Renal cortex interstitium (tissue), 15 donors: ENCODE measurements at places on chromosomes 16 and 17. TPM values are rescaled to one million over a fixed set of nuclear protein-coding genes. Genes with fewer than 3 reads are reported as not detected.

The KRT12 gene
- polyA plus RNA-seq: not detected

The TP53TG3C gene
- polyA plus RNA-seq: not detected

The CNTD1 gene
- polyA plus RNA-seq: 2.2 TPM

The G6PC3 gene
- polyA plus RNA-seq: 90.2 TPM

The TBX2 gene
- polyA plus RNA-seq: 57.3 TPM

The CD300LF gene
- polyA plus RNA-seq: 0.47 TPM

The STH gene
- polyA plus RNA-seq: not detected

The SOST gene
- 45.9 TPM for polyA plus RNA-seq

The USP22 gene
- 202 TPM for polyA plus RNA-seq

The CCDC78 gene
- 1.5 TPM for polyA plus RNA-seq

The TEKT1 gene
- 1.4 TPM for polyA plus RNA-seq

The PHAF1 gene
- polyA plus RNA-seq: 25.0 TPM

The RRN3 gene
- polyA plus RNA-seq: 41.1 TPM

DNA sequence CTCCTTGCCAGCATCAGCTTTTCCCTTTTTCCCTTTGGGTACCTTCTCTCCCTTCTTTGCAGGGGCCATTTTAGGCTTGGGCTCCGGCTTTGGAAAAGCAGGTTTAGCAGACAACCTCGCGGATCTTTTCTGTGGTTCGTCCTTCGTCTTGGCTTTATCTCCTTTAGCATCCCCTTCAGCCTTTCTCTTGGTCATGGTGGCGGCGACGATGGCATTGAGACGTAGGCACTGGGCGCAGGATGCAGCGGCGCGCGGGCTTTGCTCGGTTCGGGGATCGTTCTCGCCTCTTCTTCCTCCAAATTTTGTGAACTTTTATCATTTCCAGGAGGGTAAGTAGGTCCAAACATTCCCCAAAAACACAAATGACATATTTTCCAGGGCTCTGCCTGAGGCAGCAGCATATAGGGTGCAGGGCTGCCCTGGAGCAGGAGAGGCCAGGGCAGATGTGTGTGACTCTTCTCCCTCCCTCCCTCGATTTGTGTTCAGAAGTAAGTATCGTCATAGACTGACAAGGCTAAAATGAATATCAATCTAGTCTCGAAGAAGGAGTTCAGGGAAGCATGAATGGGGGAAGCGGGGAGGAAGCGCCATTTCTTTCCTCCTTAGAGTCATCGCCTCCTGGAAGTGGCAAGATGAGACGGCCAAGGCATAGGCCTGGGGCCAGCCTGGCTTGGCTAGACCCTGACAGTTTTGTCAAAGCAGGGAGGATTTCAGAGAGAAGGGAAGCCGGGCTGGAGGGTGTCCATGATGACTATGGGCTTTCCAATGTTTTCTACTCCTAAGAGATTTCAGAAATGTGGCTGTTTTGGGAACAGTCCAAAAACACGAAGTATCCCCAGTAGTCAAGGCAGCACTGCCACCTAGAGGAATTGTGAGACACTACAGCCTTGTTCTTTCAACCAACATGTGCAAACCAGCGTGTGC lies 13.2 kb downstream of the CHCT1 start:
- peak; percentile 79 for DNase-seq

- no peak for DNase-seq
Measured at GRCh38 chr16:306911-307370, 24.0 kb downstream of the PDIA2 start.

GRCh38 chr16:59108374-59108773 lies 374.3 kb upstream of the GOT2 start:
- DNase-seq: no peak

DNA sequence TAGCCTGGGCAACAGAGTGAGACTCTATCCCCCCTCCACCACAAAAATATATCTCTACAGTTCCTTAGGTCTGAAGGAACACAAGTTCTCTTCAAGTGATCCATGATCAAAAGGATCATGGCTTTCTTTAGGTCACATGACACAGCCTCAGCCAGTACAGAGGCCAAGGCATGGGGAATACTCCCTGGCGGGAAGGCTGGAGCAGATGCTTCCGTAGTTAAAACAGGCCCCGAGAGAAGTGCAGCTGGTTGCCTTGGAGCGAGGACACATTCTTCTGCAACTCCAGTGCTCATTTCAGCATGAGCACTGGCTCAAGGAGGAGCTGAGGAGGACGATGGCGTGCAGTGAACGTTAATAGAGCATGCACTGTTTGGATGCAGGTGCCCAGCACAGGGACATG lies 13.5 kb downstream of the CDIP1 start:
- no peak for DNase-seq

DNA sequence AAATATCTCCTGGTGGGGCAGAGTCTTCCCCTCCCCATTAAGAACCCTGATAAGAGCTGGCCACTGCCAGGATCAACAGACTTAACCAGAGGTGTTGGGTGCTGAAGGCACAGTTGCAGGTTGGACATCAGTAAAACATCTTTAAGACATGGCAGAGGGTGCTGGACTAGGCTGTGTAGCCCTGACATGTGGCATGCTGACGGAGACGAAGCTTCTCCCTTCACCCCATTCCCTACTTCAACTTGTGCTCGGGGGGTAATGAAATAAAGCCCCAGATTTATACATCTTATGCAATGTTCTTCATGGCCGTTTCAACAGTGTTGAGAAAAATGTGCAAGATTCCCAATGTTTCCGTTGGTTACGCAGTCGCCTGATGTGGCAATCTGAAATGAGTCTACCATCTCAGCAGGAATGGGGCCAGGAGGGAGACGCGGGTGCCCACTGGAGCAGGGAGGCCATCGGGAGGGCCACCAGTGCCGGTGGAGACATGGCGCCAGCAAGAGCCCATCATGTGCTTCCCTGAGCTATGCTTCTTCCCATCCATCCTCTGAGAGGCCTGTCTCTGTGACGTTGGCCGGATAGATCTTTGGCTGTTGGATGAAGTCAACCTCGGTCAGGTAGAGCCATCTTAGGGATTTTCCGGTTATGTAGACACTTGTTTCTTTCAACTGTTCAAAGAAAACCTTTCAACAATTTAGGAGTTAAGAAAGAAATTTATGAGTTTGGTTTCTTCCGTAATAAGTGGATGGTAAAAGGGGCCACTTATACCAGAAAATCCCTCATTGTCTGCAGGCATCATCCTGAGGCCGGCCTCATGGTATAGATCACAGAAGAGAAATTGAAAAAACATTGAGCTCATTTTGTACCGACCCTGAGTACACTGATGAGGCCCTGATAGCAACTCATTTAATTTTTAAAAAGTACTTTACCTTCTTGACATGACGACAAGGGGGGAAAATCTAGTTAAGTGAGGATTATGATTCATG lies 6.4 kb downstream of the IRF8 start:
- no peak for DNase-seq

- no peak for DNase-seq
Measured at GRCh38 chr17:74779948-74780400, 3.8 kb upstream of the NAT9 start.

- DNase-seq: no peak
Measured at GRCh38 chr16:85881436-85881835, 17.5 kb upstream of the IRF8 start.

DNA sequence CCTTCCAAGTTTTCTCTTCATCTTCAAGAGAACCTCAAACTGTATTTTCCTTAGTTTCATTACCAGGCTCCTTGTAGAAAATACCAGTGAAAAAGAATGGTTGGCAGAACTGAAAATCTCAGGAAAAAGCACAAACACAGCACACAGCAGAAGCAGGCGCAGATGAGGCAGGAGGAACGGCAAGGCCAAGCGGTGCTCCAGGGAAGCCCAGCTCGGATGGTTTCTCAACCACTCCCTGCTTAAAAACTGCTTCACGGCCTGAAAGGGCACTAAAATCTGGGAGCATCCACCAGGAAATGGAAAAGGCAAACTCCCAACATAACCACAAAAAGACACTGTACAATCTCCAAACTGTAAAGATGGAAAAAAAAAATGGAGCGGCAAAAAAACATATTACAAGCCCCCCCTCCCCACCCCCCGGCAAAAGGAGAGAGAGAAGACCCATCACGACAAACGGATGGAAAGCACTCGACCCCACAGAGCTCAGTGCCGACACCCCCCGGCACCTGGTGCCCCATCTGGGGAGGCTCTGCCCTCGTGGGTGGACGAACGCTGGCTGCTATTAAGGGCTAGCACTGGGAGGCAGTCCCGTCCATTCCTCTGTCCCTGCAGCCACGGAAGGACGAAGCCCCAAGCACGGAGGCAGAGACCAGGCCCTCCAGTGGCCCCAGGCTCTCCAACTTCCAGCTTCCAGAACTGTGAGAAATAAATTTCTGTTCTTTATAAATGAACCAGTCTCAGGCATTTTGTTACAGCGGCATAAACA lies 127.5 kb downstream of the ZNF778 start:
- DNase-seq: no peak

DNA sequence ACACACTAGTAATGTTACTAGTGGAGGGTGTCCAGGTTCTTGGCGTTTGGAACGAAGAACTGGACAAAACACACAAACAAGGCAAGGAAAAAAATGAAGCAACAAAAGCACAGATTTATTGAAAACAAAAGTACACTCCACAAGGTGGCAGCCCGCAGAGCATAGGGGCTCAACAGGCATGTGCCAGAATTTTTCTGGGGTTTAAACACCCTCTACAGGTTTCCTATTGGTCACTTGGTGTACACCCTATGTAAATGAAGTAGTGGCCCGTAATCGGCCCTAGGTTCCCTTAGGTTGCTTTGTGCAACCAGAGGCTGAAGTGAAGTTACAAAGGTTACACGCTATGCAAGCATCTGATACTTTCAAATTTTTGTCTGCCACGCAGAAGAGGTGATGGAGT lies 8.1 kb downstream of the OR2C1 start:
- no peak for DNase-seq

GRCh38 chr17:67549820-67550219 lies 167.9 kb upstream of the NOL11 start:
- DNase-seq: no peak

- no peak for DNase-seq
Measured at GRCh38 chr17:1905190-1905913, 75.5 kb downstream of the RPA1 start.

GRCh38 chr16:57027067-57027466 lies 37.7 kb downstream of the NLRC5 start:
- DNase-seq: no peak

GRCh38 chr16:55149622-55150021 lies 174.4 kb upstream of the IRX6 start:
- DNase-seq: no peak

- DNase-seq: peak; percentile 29
Measured at GRCh38 chr17:21573961-21574610, 118.2 kb upstream of the KCNJ18 start.

DNA sequence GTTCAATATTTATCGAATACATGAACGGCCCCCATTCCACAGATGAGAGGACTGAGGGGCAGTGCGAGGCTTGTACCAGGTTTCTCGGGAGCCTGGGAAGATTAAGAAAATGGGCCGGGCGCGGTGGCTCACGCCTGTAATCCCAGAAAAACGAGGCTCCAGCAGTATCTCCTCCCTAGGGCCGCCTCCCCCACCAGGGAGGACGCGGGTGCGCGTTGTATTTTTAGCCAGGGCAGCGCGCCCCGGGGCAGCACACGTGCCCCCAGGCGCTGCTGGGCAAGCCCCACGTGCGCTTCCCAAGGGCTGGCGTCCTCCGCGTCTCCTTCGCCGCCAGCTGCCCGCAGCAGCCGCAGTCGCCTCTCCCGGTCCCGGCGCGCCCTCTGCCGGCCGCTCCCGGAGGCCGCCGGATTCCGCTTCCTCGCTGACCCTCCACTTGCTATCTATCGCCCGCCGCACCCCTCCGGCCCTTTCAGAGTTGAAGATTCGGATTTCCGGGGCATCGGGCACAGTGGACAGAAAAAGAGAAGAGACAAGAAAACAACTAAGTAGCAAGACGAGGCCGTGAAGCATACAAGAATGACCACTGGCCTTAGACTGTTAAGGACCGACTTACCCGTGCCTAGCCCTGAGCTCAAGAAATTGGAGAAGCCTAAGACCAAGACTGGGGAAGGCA lies 1.9 kb upstream of the YBX2 start:
- peak; percentile 63 for DNase-seq

DNA sequence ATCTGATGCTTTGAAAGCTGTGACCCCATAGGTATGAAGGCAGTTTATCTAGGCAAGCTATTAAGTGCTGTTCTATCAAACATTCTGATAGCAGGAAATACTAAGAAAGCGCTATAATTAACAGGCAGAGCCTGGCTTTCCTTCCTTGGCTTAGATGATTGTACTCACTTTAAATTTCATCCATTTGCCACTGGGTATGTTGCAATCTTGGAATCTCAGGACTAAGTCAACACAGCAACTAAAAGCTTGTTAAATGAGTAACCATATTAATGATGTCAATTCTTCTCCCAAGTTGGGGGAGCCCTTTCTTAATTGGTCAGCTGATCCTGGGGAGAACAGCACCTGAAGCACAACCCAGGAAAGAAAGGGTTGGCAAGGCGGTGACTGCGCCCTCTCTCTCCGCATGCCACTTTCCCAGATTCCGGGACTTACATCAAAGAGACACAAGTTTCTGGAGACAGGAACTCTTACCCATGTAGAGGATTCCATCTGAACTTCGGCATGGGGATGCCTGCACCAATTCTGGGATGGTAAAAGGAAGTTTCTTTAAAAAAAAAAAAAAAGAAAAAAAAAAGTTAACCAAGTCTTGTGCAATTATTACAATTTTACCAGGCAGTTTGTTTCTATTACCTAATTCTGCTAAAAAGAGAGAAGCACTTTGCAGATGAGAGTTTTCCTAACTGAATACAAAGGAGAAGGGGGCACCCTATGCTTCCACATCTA lies 54.4 kb upstream of the ICAM2 start:
- DNase-seq: peak; percentile 39

GRCh38 chr17:81322271-81323082 lies 27.4 kb upstream of the SLC38A10 start:
- DNase-seq: no peak

GRCh38 chr16:59116744-59117143 lies 382.6 kb upstream of the GOT2 start:
- DNase-seq: no peak

GRCh38 chr17:27282054-27282551 lies 11.8 kb upstream of the WSB1 start:
- DNase-seq: no peak

DNA sequence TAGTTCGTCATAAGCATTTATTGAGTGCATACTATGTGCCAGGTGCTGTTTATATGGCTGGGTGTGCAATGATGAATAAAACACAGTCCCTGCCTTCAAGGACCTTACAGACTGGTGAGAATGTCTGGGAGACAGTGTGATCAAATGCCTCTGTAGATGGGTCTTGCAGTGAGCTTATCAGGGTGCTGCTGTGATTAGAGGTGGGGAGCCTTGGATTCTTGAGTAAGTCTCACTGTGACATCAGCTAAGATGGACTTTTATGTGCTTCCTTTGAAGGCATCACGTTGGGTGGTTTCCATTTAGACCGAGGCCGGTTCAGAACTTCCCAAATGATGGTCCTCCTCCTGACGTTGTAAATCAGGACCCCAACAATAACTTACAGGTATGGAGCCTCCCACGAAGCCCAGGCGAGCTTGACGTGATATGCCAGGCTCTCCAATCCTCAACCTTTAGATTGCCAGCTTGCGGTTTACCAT lies 10.0 kb downstream of the HERPUD1 start:
- no peak for DNase-seq

- no peak for DNase-seq
Measured at GRCh38 chr17:7237761-7238419, 1.4 kb downstream of the PHF23 start.
